ENCODE measurements at places on chromosomes 5 and 9.

- no peak for DNase-seq
Observed at GRCh38 chr5:86442036-86442745, 175.6 kb upstream of the COX7C start.

DNA sequence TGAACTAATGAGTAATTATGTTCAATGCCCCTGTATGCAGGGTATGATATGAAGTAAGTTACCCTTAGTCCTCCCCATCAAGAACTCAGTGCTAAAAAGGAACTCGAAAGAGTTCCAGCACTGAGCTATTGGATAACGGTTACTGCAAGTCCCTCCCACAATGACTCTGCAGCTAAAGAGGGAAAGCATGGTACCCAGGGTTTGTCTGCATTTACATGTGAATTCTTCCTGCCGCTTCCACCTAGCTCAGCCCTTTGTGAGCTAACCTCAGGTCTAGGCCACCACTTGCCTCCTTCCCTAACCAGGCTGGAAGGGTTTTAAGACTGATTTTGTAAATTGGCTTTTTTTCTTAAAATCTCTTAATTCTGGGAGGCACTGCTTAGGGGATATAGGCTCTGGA lies 376.8 kb downstream of the EBF1 start:
- no peak for DNase-seq

DNA sequence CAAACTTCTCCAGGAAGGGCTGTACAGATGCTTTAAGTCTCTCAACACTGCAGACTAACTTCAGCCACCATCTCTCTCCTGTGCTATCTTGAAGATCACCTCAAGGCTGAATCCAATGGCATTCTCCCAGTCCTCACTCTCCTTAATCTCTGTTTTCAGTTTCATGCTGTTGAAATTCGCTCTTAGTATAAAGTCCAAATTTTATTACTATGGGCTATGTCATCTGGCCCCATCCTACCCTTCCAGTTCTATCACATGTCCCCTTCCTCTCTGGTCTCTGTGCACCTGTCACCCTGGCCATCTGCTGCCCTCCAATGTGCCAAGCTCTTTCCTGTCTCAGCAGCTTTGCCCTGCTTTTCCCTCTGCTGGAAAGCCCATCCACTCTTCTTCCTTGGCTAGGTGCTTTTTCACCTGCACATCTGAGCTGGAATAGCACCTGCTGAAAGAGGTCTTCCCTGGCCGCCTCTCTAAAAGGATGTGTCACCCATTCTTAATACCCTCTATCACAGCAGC lies 284.7 kb upstream of the MAP3K1 start:
- DNase-seq: no peak

- DNase-seq: no peak
Observed at GRCh38 chr9:35415402-35416097, 74.4 kb upstream of the RUSC2 start.

DNA sequence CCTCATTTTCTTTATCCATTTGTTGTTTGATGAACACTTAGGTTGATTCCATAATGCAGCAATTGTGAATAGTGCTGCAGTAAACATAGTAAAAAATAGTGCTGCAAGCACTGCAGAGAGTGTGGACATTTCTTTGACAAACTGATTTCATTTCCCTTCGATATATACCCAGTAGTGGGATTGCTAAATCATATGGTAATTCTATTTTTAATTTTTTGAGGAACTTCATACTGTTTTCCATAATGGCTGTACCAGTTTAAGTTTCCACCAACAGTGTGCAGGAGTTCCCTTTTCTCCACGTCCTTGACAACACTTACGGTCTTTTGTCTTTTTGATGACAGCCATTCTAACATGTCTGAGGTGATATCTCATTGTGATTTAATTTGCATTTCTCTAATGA lies 138.2 kb upstream of the PLPPR1 start:
- no peak for DNase-seq

- no peak for DNase-seq
Observed at GRCh38 chr5:19424506-19424905, 563.5 kb downstream of the CDH18 start.

GRCh38 chr5:54362434-54362833 lies 52.1 kb upstream of the ARL15 start:
- DNase-seq: no peak

DNA sequence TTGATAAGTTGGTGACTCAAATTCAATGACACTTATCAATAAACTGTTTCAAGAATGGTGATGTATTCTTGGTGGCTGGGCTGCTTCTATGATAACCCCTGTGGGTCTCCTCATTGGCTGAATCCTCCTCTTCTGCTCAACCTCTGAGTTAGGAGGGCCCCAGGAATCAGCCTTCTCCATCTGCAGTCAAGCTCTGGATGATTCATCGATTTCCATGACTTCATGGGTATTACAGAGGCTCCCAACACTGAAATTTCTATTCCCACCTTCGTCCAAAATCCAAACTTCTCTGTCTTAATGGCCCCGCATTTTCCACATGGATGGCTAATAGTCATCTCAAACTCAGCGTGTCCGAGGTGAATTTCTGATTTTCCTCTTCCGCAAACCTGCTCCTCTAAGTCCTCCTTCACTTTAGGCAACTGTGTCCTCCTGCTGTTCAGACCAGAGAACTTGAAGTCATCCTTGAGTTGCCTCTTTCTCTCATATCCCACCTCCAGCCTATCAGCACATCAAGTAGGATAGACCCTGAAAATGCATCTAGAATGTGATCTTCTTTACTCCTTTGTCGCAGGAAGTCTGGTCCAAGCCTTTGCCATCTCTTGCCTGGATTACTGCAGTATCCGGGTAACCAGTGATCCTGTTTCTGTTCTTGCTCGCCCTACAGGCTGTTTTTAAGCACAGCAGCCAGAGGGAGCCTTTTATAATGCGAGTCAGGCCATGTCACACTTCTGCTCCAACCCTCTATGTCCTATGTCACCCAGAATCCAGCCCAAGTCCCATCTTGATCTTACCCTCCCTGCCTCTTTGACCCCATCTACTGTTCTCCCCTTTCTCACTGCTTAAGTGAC lies 41.4 kb upstream of the IL7R start:
- no peak for DNase-seq

GRCh38 chr9:5879419-5880181 lies 11.1 kb upstream of the MLANA start:
- DNase-seq: no peak

GRCh38 chr9:84924266-84924665 lies 254.7 kb downstream of the NTRK2 start:
- no peak for DNase-seq

- DNase-seq: no peak
Observed at GRCh38 chr5:50766462-50766861, 100.0 kb downstream of the PARP8 start.

GRCh38 chr5:116296335-116297072 lies 211.7 kb downstream of the COMMD10 start:
- no peak for DNase-seq

DNA sequence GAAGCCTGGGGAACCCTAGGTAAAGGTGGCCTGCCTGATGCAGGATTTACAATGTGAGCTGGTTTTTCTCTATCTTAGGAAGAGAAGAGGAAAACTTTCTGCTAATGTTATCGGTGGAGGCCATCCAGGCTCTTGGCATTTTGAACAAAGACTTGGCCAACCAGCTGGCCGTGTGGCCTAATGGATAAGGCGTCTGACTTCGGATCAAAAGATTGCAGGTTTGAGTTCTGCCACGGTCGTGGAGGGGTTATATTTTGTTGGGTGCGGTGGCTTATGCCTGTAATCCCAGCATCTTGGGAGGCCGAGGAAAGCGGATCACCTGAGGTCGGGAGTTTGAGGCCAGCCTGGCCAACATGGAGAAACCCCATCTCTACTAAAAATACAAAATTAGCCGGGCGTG lies 9.6 kb downstream of the C9orf152 start:
- DNase-seq: no peak

DNA sequence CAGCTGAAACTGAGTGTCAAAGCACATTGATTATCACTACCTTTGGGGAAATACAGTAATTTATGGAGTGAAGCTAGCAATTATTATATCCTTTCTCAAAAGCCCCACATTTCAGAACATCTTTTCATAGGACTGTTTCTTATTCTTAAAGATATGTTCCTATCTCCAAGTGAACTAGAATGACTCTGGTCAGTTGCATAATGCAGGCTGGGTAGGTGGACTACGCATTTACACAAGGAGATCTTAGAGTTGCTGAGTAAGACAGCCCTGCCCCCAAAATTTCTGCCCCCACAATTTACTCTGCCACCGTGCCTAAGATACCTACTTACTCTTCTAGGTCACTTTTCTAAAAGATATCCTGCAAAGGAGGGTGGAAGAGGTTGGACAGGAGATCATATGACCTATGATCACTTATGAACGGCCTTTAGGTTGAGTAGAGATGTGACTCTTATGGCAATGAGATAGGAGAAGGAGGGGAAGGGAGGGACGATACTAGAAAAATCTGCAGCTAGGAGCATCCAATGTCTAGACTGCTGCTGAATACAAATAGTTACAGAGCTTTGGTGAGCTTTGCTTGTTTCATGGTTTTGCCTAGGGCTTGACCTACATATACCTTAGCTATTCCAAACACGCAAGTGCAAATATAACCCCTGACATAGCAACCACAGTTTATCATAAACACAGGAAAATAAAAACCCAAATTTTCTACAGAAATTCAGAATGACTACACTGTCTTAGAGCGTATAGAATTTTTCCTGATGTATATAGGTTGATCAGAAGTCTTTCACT lies 121.7 kb downstream of the GLIS3 start:
- DNase-seq: no peak

GRCh38 chr9:106035806-106036205 lies 341.5 kb downstream of the TMEM38B start:
- DNase-seq: no peak

DNA sequence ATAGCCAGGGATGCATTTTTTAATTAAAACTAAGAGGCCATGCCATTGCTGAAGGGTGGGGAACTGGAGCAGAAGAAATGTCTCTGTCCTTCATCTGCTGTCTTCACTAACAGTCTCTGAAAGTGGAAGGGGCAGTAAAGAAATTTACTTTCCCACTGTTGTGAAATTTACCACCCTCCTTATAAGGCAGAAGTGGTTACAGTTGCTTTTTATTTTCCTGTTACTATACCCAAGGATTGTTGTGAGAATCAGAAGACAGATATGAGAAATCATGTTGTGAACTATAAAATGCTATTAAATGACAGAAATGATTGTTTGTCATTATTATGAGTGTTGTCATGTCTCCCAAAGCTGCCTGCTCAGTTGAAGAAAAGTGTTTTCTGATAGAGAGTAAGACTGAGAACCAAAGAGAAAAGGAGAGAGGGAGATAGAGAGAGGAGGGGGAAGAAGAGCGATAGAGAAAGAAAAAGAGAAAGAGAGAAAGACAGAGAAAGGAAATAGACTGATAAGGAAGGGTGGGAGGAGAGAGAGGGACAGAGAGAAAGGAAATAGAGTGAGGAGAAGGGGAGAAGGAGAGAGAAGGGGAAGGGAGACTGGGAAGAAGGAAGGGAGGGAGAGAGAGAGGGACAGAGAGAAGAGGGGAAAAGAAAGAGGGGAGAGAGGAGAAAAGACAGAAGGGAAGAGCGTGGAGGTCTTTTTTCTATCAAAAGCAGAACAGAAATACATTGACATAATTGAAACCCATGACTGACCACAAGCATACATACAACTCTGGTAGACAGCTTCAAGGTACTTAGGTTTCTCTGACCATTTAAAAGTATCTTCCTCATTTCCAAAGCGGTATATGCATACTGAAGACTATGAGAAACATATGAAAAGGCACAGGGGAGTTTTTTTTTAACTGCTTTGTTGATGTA lies 22.5 kb downstream of the SEC61B start:
- no peak for DNase-seq

DNA sequence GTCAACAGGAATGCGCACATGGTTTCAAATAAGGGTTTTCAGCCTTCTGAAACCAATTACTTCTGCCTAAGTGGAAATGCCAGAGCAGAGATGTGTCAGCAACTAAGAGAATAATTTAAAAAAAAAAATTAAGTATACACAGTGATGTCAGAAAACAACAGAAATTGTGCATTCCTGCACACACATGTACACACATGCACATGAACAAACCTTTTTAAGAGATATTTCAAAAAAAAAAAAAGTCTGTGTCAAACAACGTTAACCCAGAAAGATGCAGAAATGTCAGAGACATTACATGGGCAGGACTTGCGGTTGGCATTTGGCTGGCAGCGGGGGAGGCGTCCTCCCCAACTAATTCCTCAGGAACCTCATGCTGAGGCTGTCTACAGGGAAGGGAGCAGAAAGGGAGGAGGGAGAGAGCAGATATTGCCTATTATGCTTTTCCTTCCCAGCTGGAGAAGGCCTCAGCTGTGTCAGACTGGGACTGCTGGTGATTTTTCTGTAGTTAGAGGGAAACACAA lies 536.9 kb upstream of the WWC1 start:
- DNase-seq: peak; percentile 36

- no peak for DNase-seq
Observed at GRCh38 chr9:97557606-97558095, 56.2 kb downstream of the TMOD1 start.

- DNase-seq: no peak
Observed at GRCh38 chr9:105127863-105128220, 116.6 kb upstream of the SLC44A1 start.

- no peak for DNase-seq
Observed at GRCh38 chr5:33367416-33367815, 73.3 kb upstream of the TARS1 start.

DNA sequence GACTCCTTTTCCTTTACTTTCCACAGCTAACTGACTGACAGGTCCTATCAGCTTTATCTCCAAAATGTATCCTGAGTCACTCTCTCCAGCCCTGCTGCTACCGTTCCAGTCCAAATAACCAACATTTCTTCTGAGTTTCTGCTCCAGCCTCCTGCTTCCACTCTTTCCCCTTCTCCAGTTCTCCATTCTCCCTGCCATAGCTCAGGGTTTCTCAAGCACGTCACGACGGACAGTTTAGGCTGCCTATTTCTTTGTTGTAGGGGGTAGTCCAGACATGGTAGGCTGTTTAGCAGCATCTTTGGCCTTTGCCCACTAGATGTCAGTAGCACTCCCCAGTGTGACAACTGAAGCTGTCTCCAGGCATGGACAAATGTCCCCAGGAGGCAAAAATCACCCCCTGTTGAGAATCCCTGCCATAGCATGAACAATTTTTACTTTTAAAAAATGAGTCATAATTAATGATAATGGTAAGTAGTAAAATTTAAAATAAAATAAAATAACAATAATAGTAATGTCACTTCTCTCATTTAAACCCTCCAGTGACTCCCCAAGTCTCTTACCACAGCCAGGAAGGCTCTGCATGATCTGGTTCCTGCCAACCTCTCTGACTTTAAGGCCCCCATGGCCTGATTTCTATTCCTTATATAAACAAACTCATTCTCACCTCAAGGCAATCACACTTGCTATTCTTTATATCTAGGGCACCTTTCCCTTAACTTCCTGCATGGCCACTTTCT lies 105.4 kb upstream of the FER start:
- peak; percentile 87 for DNase-seq

- no peak for DNase-seq
Observed at GRCh38 chr5:116157902-116158301, 73.1 kb downstream of the COMMD10 start.

- no peak for DNase-seq
Observed at GRCh38 chr9:99167119-99167518, 54.6 kb downstream of the ALG2 start.

- DNase-seq: no peak
Observed at GRCh38 chr9:109699019-109699418, 81.0 kb upstream of the PALM2AKAP2 start.

Measured in kidney (tissue), 22 donors.